ENCODE measurements at places on chromosomes 2 and 18.

DNA sequence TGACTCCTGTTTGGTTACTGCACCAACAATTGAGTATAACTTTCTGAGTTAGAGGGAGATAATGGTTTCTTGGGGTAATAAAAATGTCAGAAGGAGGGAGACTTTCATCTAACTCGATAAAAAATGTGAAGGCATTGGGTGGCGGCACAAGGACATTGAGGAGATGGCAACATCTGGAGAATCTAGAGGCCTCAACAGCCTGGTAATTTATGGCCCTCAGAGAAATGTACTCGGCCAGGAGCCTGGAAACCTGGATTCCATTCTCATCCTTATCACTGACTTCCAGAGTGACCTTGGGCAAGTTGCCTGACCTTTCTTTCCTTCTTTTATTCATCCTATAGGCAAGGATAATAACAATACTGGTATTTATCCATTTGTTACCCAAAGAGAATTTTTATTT lies 173.5 kb upstream of the MEX3C start:
- no peak for DNase-seq

DNA sequence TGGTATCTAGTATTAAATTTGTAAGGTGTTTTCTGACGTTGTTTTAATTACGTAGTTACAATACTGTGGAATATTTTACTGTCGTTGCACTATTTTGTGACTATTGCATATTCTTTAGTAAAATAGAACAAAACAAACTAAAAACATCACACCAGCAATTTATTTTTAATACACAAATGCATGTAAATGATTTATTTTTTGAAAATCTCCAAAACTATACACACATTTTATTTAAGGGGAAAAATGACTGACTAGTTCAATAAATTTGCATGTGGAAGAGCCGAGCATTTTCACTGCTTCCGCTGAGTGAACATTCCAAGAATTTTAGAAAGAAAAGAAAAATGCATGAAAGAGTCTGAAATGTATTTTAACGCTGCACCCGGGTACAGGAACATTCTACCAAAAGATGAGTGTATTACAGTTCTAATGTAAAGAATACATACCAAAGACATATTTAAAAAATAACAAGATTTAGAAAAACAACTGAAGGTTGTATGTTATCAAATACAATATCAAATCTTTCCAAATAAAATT lies 257.7 kb downstream of the MEIS1 start:
- no peak for DNase-seq

DNA sequence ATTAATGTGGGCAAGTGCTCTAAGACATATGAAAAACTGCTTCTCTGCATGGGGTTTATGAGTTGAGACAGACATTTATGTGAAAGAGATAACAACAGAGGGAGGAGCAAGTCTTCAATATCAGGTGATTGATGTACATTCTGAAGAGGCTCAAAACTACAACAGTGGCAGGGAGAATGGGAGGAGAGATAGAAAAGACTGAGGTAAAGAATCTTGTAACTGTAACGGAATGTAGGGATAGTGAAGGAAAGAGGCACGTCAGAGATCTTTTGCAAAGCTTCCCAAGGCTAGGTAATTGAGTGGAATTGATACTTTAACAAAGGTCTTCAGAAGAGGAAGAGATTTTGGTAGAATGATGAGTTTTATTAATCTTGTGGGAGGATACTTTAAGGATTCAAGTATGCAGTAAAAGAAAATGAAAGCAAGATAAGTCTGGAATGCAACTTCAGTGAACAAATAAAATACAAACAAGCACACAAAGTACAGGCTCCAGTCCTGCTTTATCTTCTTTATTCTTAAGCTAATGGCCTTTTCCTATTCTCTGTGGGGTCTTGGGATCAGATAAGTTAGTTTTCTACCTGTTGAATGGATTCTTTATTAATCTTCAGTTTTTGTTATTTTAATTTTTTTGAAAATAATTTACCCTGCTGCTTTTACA lies 15.0 kb downstream of the SMAD4 start:
- DNase-seq, result no peak

- DNase-seq, result no peak
These were observed 27.2 kb downstream of the ASXL3 start for GRCh38 chr18:33605250-33605649.

DNA sequence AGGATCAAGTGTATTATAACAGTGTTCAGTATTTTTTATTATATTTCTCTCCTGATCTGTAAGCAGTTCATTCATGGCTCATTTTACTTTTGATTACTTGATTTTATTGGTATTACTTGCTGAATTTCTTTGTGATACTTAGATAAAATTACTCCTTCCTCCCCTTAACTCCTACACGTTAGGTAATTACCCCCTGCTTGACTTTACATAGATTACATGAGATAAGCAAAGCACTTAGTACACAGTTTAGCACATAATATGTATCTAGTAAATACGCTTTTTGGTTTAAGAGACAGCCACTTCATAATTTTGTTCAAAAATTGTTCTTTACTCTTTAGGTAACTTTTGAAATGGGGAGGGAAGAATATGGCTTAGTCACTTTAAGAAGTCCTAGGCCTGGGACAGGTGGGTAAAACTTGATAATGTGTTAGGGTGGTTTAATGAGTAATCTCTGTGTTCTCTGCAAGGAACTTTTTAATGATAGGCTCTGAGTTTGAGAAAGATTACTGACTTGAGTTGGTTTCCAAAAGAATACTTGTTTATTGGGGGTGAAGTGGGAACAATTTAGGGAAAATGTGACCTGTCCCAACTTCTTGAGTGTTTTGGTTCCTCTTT lies 80.9 kb downstream of the NCOA1 start:
- no peak for DNase-seq
